ENCODE measurements at places on chromosomes 12 and 14.

- DNase-seq, result no peak
Observed at GRCh38 chr12:106317406-106318082, 15.0 kb downstream of the TCP11L2 start.

GRCh38 chr14:94165744-94166143 lies 8.4 kb upstream of the PPP4R4 start:
- no peak for DNase-seq

- DNase-seq, result no peak
Observed at GRCh38 chr14:27929797-27930347, 836.7 kb upstream of the FOXG1 start.

DNA sequence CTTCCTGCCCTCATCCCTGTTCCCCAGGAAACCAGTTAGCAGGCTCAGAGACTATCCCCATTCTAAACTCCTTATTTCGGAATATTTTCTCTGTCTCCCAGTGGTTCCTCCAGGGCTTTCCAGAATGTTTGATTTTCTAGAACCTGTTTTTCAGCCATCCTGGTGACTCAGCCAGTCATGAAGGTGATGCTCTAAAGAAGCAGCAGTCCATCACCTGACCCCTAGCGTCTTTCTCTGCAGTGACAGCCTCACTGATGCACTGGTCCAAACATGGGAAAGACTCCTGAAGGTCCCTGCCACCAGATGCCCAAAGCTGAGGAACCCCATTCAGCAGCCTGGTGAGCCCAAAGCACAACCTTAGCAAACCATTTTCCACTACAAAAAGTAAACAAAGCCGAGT lies 212.6 kb downstream of the PHETA1 start:
- DNase-seq, result no peak

GRCh38 chr12:32483993-32484392 lies 84.6 kb downstream of the FGD4 start:
- DNase-seq, result no peak

DNA sequence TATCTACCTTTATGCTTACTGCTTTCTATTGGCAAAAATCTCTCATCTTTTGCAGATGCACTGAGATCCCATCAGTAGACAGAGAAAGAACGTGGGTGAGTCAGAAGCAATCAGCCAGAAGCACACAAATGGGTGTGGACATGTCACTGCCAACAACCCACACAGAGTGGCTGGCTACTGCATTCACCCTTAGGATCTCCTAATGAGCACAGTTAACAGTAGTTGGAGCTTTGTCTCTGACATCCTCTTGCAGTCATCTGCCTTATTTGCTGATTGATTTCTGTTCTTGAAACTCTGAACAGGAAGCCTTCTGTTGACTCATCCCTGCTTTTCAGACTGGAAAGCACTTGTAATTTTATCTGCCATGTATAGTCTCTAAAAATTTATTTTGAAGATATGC lies 117.2 kb downstream of the RGS6 start:
- no peak for DNase-seq

GRCh38 chr12:34399631-34400410 lies 377.5 kb downstream of the ALG10 start:
- no peak for DNase-seq

GRCh38 chr12:14836336-14837210 lies 6.8 kb downstream of the ART4 start:
- peak; percentile 58 for DNase-seq

- DNase-seq, result no peak
Observed at GRCh38 chr12:49941556-49942511, 8.7 kb upstream of the AQP2 start.

GRCh38 chr14:33631441-33631840 lies 319.4 kb downstream of the EGLN3 start:
- no peak for DNase-seq

DNA sequence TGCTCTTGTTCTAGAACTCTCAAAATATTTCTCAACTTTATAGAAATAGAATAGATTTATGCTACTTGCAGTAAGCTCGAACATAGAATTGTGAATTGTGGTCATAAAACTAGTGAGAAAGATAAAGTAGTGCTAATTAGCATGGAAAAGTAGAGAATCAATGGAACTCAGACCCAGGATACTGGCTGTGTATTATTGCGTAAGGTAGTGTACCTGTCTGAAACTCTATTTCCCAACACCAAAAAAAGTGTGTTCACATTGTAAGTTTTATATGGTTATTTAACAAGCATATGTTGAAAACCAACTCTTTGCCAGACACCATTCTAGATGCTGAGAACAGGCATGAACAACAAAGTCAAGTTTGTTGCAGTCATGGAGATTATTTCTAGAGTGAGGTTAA lies 720.5 kb upstream of the ATXN7L3B start:
- no peak for DNase-seq

GRCh38 chr12:86015026-86015425 lies 140.9 kb downstream of the NTS start:
- DNase-seq, result no peak

DNA sequence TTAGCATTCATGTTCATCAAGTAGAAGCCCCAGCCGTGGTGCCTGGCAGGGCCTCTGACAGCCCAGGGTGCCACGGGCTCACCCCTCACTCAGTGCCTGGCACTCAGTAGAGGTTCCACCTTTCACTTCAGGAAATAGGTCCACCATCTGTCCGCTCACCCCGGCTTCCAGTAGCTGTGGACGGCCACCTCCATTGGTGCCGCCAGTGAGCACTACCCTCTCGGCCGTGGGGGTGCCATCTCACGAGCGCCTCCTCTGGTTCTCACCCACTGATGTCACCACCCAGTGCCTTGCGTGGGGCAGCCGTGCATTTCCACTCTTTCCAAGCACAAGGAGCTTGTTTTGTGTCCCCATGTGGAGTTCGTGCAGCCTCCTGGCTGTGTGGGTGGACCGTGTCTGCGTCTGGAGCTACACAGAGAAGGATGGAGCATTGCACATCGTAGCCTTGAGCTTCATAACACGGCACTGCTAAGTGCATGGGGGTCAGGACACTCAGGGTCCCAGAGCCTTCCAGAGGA lies 41.0 kb upstream of the MMP17 start:
- DNase-seq, result no peak

DNA sequence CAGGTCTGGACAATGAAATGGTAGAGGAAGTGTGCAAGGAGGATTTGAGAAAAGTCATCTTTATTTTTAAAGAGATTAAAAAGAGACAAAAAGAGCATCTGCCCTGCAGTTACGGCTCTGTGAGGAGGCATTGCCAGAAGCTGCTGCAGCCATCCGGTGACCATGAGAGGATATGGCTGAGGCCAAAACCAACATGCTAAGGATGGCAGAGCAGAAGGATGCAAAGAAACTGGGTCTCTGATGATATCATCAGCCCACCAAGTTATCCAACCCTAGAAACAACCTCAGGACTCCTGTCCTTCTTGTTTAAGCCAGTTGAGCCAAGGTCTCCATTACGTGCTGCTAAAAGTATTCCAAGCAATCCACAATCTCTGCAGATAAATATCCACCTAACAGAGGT lies 48.0 kb upstream of the CCND2 start:
- DNase-seq, result no peak

DNA sequence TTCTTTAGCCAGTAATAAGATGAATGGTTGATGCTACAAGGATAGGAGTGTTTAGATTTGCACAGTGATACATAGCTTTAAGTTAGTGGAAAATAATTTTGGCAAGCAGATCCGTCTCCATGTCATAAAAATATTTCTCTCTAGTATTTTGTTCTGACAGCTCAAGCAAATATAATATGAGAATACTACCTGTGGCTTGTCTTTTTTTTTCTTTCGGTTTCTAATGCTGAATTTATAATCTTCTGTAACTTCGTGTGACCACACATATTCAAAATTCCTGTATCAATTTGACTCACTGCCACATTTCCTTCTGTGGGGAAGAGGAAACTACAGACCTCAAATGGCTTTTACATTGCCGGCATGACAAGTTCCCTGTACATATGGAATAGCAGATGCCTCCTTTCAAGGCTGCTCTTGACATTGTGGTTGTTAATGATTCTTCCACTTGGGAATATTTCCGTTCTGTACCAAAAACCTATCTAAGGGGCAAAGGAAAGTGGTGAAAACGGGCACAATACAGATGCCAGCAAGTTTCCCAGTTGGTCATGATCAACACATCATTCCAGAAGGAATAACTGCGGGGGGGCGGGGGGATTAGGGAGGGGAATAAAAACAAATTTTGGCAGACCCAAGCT lies 103.6 kb upstream of the CCDC91 start:
- no peak for DNase-seq

GRCh38 chr12:90695415-90695814 lies 259.6 kb downstream of the CCER1 start:
- DNase-seq, result no peak

GRCh38 chr14:102775855-102776760 lies 1.1 kb upstream of the TRAF3 start:
- DNase-seq, result peak; percentile 75

- no peak for DNase-seq
Observed at GRCh38 chr12:43406801-43407200, 145.2 kb downstream of the ADAMTS20 start.

- peak; percentile 90 for DNase-seq
Observed at GRCh38 chr12:123094349-123095077, 56.4 kb downstream of the PITPNM2 start.

DNA sequence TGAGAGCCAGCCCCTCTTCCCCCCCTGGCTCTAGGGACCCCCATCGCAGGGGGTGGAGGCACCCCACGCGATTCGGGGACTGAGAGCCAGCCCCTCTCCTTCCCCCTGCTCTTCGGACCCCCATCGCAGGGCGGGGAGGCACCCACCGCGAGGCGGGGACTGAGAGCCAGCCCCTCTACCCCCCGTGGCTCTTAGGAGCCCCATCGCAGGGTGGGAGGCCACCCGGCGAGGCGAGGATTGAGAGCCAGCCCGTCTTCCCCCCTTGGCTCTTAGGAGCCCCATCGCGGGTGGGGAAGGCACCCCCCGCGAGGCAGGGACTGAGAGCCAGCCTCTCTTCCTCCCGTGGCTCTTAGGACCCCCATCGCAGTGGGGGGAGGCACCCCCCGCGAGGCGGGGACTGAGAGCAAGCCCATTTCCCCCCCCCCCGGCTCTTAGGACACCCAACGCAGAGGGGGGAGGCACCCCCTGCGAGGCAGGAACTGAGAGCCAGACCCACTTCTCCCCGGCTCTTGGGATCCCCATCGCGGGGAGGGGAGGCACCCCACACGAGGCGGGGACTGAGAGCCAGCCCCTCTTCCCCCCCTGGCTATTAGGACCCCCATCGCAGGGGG lies 45.6 kb downstream of the DDX11 start:
- no peak for DNase-seq

DNA sequence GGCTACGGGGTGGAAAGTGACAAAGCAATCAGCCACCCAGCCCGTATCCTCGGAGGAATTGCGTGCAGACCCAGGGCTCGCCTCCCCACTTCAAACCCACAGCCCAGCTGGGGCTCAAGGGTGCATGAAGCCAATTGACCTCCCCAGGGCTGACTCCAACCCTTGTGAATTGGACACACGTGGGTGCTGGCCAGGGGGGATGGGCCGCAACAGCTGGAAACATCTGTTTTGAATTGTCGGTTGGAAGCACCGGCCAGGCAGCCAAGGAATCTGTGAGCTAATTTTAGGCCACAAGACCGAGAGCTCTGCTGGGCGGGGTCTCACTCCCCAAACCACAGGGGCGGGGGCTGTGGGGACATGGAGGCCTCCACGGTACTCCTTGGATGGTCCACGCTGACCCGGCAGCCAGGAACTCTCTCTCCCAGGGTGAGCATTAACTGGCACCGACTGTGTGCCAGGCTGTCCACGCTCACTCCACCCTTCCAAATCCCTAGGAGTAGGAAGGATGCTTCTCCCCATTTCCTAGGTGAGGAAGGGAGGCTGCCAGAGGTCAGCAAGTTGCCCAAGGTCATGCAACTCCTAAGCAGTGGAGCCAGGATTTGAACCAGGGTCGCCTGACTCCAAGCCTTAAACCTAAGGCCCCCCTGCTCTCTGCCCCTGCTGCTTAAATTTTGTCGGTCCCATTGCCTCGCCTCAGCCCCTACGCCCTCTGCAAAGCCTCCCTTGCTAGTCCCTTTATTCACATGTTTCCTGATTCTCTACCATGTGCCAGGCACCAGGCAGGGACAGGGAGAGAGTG lies 11.9 kb upstream of the TMEM119 start:
- DNase-seq, result peak; percentile 80

DNA sequence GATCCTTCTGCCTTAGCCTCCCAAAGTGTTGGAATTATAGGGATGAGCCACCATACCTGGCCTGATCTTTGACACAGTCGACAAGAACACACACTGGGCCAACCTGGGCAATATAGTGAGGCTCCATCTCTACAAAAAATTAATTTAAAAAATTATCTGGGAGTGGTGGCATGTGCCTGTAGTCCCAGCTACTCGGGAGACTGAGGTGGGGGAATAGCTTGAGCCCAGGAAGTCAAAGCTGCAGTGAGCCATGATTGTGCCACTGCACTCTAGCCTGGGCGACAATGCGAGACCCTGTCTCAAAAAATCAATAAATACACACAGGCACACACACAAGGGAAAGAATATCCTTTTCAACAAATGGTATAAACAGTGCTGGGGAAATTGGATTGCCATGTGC lies 6.1 kb upstream of the OS9 start:
- DNase-seq, result no peak

GRCh38 chr14:80381807-80382363 lies 170.6 kb upstream of the DIO2 start:
- DNase-seq, result no peak

GRCh38 chr12:92987362-92987761 lies 58.3 kb upstream of the EEA1 start:
- DNase-seq, result peak; percentile 78

DNA sequence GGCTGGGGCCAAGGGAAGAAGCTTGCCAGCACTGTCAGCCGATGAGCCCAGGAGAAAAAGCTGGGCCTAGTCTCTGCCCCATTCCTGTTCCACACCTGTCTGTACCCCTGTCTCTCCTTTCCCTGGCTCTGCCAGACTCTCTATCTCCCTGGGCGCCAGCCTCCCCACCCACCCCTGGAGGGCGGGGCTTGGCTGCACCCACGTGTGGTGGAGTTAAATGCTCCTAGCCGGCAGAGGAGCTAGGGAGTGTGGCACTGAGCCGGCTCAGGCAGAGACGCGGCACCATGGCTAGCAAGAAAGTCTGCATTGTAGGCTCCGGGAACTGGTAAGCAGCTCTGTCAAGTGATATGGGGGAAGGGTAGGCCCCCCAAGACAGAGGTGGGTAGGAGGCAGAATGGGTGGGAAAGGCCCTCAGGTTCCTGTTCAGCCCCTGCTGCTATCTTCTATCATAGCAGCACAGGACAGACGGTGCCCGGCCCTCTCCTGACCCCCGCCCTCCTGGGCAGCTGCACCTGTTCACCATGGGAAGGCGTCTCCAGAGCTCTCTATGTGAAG lies at the start of gene GPD1:
GPD1 (plus strand) TSS at position 242 of the 555 bp plus-strand sequence; CDS start at position 285, 43 bp downstream.
- DNase-seq, result peak; percentile 70

- DNase-seq, result no peak
Observed at GRCh38 chr12:16003460-16003859, 92.3 kb downstream of the DERA start.

GRCh38 chr12:69985656-69986055 lies 160.6 kb downstream of the MYRFL start:
- no peak for DNase-seq
